ENCODE measurements at places on chromosomes 2 and 18. TPM values are rescaled to one million over a fixed set of nuclear protein-coding genes. Genes with fewer than 3 reads are reported as not detected.

Gene KLHL29
- total RNA-seq, result 4.3 TPM

Gene ACTG2
- total RNA-seq, result 13.7 TPM

Gene SERPINB11
- not detected for total RNA-seq

Gene ASB18
- total RNA-seq, result not detected

Gene TANC1
- 7.8 TPM for total RNA-seq

Gene DSG2
- 138 TPM for total RNA-seq

Gene ZNF519
- total RNA-seq, result 40.4 TPM

Gene CXCR2
- 1.6 TPM for total RNA-seq

Gene DNAH7
- total RNA-seq, result 0.07 TPM

Gene ZFP36L2
- 109 TPM for total RNA-seq

Gene ECEL1
- total RNA-seq, result 6.5 TPM

Gene UNC80
- 0.38 TPM for total RNA-seq

Gene SULT1C4
- 2.1 TPM for total RNA-seq

Gene MAP3K19
- total RNA-seq, result not detected

Gene NT5C1B
- not detected for total RNA-seq

Gene C2orf78
- 0.39 TPM for total RNA-seq

Gene PCARE
- not detected for total RNA-seq

Gene IL36G
- not detected for total RNA-seq

Gene ANKRD30B
- total RNA-seq, result not detected

Gene PLGLB1
- 0.54 TPM for total RNA-seq

Gene IL18RAP
- total RNA-seq, result not detected

Gene TCF7L1
- total RNA-seq, result 110 TPM
